ENCODE measurements at places on chromosomes 12 and 14.

GRCh38 chr14:99232714-99233214, 39.2 kb downstream of the BCL11B start:
- DNase-seq: no peak

DNA sequence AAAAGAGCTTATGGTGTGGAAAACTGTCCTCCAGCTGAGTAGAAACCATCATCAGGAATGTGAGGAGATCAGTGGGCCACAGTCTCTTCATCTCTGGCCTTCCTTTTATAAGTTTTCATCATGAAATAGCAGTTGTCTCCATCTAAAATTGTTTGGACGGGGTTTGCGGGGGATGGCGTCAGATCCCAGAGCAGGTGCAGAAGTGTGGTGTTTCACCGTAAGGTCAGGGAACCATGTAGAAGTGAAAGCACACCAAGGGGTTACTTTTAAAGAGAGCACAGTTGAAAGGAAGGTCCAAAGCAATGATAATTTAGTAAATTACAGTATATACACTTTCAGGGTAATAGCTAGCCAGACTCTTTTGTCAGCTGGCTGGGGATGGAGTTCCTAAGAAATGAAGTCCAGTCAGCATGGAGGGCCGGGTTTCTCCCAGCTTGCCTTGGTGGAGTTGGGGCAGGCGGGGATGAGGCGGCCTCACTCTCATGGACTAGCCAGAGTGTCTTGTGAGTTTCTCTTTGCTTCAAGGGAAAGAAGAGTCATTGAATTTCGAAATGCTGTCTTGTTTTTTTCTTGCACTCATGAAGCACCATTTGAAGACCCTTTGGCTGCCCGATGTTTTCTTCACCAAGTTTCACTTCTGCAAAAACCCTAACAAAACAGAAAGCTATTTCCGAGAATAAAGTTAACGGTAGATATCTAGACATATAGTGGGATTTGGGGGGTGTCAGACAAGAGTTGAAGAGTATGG, 100.6 kb downstream of the ETV6 start:
- DNase-seq: no peak

GRCh38 chr14:23104591-23105347, at the start of gene CIROP:
Gene CIROP (minus strand): TSS chr14:23104989. CDS start chr14:23104920, 69 bp downstream.
- no peak for DNase-seq

- DNase-seq: no peak
Observed at GRCh38 chr14:100557658-100558057, 29.6 kb downstream of the BEGAIN start.

- no peak for DNase-seq
Observed at GRCh38 chr12:29398495-29398894, 17.5 kb upstream of the ERGIC2 start.

DNA sequence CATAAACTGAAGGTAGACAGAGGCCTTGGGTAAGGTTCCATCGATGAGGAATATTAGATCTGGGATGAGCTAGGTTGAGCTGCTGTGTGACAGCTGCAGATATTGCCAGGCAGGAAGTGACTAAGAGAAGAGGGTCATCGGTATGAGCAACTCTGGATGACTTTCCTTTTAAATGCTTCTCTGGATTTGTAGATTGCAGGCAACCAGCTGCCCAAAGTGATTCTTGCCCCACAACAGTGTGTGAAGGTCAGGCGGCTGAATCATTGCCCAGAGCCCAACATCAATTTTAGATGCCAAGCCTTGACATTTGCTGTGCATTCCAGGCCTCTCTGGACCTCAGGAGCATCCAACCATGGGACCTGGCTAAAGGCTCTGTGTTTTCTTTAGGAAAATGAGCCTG, 255.9 kb downstream of the DPF3 start:
- DNase-seq: peak; percentile 13
